ENCODE measurements at places on chromosomes 4 and X.

- no peak for DNase-seq
These were observed 1015.7 kb downstream of the FSTL5 start for GRCh38 chr4:161148051-161148450.

DNA sequence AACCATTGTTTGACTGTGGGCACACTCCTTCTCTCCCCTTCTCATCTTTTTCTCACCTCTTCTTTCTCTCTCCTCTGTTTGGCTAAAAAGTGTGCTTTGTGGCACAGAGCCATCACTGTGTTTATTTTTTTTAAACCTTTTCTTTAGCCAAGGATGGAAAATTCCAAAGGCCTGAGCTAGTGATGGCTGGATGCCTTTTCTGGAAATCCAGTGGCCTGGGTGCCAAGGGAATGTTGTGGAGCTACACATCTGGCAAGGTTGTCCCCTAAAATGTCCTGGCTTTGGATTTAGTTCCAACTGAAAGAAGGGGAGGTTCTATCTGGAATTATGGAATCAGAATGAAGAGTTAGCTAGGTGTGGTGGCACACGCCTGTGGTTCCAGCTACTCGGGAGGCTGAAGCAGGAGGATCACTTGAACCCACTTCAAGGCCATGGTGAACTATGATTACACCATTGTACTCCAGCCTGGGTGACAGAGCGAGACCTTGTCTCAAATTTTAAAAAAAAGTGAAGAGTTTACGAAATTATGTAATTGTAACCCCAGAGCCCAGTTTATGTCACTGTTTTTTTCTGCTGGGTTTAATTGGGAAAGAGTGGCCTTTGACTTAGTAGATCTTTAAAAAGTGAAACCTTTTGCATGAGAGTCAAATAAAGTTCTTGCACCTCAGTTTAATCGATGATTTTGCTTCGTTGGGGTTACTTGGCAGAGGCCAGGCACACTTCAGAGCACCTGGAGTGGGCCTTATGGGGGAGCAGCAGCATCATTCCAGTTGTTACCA is 17.7 kb downstream of the DOCK11 start:
- DNase-seq, result no peak

DNA sequence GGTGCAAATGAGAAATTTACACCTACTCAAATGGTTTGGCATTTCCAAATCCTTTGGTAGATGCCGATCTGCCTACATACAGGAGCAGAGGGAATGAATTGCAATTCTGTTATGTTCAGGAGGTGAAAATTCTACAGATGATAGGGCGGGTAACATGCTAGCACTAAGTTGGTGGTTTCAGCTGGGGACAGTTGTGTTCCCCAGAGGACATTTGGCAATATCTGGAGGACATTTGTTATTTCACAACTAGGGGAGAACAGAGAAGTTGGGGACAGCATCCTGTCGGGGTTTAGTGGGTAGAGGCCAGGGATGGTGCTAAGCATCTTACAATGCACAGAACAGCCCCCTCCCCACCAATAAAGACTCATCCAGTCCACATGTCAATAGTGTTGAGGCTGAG is 96.5 kb upstream of the PUDP start:
- DNase-seq, result no peak

DNA sequence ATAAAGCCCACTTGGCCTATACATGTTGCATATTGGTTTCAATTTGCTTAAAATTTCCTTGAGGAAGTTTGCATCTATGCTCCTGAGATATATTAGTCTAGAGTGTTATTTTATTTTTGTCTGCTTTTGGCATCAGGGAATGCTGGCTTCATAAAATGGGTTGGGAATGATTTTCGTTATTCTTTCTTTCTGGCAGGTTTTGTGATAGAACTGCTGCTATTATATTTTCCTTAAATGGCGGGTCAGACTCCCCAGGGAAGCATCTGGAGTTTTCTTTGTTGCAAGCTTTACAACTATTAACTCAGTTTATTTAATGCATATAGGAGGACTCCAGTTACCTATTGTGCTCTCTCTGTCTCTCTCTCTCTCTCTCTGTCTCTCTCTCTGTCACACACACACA is 82.0 kb upstream of the WDR17 start:
- no peak for DNase-seq

GRCh38 chr4:73730292-73730691 is 10.1 kb upstream of the CXCL8 start:
- no peak for DNase-seq

DNA sequence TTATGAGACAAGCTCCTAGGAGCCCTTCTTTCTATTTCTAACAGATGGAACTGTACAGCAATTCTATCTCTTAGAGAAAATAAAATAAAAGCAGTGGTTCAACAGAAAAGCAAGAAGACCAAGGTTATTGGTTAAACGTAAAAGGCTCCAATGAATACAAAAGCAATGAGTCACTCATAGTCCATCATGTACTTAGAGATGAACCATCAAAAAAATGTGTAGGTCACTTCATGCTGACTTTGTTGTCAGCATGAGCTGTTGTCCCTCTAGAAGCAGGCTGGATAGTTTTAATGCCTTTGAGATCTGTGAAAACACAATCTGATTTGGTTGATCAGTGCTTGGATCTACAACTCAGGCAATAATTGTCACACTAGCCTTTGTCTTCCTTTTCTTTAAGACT is 378.6 kb upstream of the ANXA10 start:
- DNase-seq, result no peak

GRCh38 chr4:94939791-94940519 is 182.2 kb downstream of the BMPR1B start:
- no peak for DNase-seq

- DNase-seq, result no peak
These were observed 3.4 kb downstream of the ACSL1 start for GRCh38 chr4:184822356-184822755.

DNA sequence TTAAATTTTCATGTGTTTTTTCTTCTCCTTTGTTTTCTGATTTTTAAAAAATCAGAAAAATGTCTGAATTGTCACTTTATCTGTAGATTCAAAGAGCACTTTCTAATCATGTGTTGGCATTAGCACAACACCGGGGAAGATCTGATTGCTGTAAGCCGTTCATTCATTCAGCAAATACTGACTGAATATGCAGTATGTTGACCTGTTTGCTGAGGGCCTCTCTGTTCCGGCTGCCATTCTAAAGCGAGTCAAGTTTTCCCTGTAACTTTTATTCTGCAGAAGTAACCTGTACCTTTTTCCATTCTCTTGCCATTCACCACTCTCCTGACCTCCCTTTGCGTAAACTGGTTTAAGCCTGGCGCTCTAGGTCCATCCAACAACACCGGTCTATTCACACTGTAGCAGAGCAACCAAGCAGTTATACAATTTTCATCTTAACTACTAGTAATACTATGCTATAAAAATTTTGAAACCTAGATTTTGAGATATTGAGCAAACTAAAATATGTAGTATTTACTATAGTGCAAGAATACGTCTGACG is 6.7 kb downstream of the SORBS2 start:
- DNase-seq, result no peak

DNA sequence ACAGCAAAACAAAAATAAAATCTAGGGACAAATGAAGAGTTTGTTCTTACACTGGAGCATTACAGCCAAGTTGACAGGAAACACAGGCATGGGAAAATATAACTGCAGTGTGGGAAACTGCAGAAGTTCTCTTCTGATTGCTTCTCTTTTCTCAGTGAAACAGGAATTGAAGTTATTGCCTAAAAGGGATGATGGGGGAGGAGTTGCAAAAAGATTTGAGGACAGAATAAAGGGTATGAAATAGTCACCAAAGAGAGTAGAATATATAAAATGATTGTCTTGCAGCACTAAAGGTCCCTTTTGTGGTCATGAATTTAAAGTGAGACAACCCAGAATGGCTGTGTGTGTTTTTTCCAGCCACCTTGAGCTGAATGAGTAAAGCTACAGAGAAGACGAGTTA is 103.7 kb downstream of the JADE1 start:
- no peak for DNase-seq

DNA sequence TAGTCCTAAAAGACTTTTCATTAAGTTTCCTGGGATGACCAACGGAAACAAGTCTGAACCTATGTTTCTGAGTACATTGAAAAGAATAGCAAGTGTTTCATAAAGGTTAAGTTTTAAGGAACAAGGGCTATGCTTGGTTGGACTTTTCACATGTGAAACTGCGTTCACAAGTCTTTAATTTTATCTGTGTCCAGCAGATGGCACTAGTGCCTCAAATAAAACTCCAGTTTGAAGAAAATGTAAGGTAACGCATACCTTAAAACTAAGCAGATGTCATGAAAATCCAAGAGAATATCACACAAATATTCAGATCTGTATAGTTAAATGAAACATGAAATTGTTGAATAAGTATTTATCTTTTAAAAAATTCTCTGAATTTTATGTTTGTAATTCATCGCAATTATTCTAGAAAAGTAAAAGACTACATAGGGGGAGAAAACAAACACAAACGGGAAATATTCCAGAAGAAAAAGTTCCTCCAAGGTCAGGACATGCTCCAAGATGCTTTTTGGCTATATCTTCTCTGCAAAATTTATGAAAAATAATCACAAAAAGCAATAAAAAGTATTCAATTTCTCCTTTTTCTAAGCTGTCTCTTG is 89.6 kb upstream of the MAD2L1 start:
- peak; percentile 47 for DNase-seq

DNA sequence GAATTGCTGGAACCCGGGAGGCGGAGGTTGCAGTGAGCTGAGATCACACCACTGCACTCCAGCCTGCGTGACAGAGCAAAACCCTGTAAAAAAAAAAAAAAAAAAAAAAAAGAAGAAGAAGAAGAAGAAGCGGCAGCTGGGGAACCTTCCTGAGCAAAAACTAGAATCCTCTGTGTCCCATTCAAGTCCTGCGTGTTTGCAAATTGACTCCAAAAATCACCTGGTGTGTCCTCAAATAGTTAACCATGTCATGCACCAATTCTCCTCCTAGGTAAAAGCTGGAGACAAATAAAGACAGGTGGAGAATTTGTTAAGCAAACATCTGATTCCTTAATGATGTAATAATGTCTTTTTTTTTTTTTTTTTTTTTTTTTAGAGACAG is 31.9 kb upstream of the ASMTL start:
- DNase-seq, result no peak

DNA sequence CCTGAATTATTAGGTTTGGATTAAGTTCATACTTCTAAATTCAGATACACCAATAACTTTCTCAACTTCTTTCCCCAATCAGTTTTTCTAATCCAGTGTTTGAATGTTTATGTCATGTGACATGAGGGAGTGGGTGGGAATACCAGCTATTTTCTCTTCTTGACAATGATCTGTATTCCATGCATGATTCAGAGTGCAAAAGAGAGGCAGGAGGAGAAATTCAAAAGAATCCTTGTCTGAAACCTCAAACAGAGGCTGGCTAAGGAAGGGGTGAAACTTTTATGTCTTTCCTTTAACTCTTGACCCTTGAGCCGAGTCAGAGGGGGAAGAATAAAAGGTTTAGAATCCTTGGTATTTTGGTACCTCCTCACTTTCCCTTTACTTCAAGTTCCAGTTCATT is 544.7 kb downstream of the SPRY1 start:
- no peak for DNase-seq

DNA sequence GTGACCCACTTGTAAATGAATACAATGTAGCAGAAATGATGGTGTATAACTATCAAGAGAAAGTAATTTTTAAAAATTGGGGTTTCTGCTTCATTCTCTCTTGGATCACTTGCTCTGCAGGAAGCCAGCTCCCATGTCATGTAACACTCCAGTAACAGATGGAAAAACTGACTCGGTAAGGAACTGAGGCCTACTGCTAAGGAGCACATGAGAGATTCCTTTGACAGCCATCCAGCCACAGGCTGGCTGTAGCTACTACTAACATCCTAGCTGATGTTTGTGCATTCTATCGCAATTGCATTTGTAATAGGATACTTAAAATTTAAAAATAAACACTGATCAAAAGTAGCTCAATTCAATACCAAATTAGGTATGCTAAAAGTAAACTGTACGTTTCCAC is 102.3 kb upstream of the MAB21L2 start:
- DNase-seq, result no peak

DNA sequence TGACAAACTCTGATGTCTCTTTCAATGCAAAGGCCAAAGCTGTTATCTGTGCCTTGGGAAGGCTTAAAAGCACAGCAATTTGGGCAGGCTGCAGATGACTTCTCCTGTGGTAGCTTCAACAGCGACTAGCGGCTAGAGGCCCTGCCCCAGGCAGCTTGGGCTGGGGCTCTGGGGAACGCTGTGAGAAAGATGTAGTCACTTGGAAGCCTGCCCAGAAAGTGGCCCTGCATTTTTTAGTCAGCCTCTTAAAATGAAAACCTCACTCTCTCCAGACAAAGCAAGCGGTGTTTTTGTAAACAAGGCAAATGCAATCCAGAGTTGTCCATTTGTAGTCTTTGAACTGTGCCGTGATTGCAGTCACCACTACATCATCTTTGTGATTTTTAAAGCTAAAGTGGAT is 27.5 kb downstream of the PCYT1B start:
- DNase-seq, result no peak

DNA sequence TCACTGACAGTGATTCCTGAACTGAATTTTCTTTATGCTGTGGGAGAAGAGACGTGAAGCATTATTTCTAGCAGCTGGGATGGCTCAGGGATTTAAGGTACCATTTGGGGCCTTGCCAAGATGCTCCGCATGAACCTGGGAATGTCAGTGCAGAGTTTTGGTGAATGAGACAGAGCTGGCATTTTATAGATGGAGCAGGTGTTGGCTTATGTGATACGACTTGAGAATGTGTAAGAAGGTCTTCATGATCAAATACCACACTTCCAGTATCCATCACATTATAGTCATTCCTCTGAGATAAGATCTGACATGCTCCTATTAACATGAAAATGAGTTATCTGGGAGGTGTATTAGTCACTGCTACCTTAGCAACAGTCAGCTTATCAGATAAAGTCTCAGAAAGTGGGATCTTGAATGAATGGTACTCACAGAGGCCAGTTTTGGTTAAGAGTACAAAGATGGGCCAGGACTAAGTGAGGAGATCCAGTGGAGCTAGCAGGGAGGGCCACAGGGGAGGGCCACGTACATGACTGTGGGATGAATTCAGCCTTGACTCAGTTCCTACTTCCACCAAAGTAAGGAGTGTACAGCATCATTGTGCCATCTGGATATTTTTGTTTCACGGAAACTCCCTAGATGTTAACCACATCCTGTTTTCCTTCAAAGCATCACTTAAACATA is 116.7 kb downstream of the SPCS3 start:
- no peak for DNase-seq

GRCh38 chr4:84897516-84897915 is 69.0 kb downstream of the WDFY3 start:
- DNase-seq, result no peak

- no peak for DNase-seq
These were observed 106.6 kb downstream of the CEP135 start for GRCh38 chr4:56055027-56055977.

DNA sequence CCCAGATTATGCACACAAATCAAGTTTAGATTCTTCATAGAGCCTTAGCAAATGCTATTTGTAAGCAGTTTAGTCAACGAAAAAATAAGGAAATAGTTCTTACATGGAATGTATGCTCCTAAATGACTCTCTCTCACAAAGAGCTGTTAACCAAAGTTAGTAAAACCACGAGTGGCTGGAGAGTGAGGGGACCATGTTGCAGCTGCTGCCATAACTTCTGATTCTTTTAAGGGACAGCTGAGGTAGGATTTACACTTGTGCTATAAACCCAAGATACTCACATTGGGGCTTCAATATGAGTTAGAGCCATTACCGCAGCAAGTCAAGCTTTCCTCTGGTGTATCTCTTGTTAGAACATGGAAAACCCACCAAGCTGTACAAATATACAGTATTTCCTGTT is 2.7 kb downstream of the DOCK11 start:
- DNase-seq, result no peak

GRCh38 chr4:112910109-112910736 is 139.2 kb upstream of the ANK2 start:
- DNase-seq, result no peak

All from stimulated activated CD4-positive, alpha-beta T cell treated with anti-CD3 and anti-CD28 coated beads, Interleukin-4, amount 100 ng/mL, for 24 hours (primary cell).